ENCODE measurements at places on chromosomes 2 and 18.

- no peak for DNase-seq
Measured at GRCh38 chr2:29819570-29819969, 101.8 kb downstream of the ALK start.

GRCh38 chr2:154291511-154291910 lies 407.0 kb upstream of the KCNJ3 start:
- no peak for DNase-seq

- no peak for DNase-seq
Measured at GRCh38 chr2:848099-848498, 102.5 kb upstream of the SNTG2 start.

GRCh38 chr18:3269241-3269913 lies 7.4 kb downstream of the MYL12B start:
- DNase-seq: no peak
